Glutamatergic neuron (in vitro differentiated cells): ENCODE measurements at places on chromosomes 1 and 21. TPM values are rescaled to one million over a fixed set of nuclear protein-coding genes. Genes with fewer than 3 reads are reported as not detected.

Gene RORC
- total RNA-seq = not detected

Gene RPE65
- not detected for total RNA-seq

Gene TNFRSF18
- total RNA-seq = 3.0 TPM

Gene CYP4A22
- total RNA-seq = 0.17 TPM

Gene DIO1
- total RNA-seq = not detected
